ENCODE measurements at places on chromosomes 12 and 14. TPM values are rescaled to one million over a fixed set of nuclear protein-coding genes. Genes with fewer than 3 reads are reported as not detected.

The FZD10 gene
- not detected for total RNA-seq

The KRT72 gene
- total RNA-seq = 8.4 TPM

The ARPC3 gene
- 191 TPM for total RNA-seq

The DUSP6 gene
- total RNA-seq = 0.90 TPM

The EPS8 gene
- 2.6 TPM for total RNA-seq

The PIWIL1 gene
- not detected for total RNA-seq

The TEX22 gene
- total RNA-seq = 4.7 TPM

The LRRC10 gene
- total RNA-seq = not detected

The GSC gene
- total RNA-seq = not detected

The ACSS3 gene
- not detected for total RNA-seq

The NPAS3 gene
- total RNA-seq = not detected

DNA sequence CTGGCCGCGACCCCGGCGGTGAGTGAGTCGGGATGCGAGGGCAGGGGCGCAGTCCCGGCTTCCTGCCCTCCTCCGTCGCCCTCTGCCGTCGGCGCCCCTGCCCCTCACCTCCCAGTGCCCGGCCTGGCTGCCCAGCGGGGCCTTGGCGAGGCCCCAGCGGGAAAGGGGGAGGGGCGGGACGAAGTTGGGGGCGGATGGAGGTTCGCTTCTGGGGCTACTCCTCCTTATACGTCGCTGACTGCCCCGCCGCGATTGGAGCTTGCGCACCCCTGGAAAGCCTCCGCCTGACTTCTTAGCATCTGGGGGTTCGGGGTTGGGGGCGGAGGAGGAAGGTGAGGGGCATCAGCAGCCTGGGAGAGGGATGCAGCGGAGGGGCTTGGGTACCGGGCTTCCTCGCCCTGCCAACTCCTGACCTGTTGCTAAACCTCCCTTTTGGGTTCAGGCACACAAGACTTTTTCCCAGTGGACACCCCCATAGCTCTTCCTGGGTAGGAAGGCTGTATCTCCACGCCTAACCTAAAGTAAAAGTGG lies 406 bp downstream of the TMEM263 start:
- peak overlapping the region; percentile 74 for H3K4me3 ChIP-seq
- H3K36me3 ChIP-seq = no peaks in the 10 kb centered on the region
- H3K27ac ChIP-seq = peak overlapping the region; percentile 76
- peaks cover 17% of the 10 kb centered on the region for H3K4me1 ChIP-seq
- DNase-seq = no peak

DNA sequence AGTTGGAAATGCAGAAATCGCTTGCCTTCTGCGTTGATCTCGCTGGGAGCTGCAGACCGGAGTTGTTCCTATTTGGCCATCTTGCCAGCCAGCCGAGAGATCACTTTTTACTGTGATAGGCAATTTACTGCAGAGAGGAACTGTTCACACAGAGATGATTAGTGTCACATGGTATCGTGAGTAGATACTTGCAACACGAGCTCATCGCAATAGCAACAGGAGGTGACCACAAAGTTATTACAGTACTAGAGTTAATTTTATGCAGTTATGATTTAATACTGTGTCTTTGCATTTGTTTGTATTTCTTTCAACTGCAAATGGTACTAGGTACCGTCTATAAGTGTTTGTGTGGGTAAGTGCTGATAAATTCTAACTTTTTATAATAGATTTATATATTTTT lies 27.8 kb downstream of the NOPCHAP1 start:
- H3K27ac ChIP-seq = no peak overlapping the region
- H3K4me3 ChIP-seq = no peak overlapping the region
- H3K4me1 ChIP-seq = no peaks in the 10 kb centered on the region
- H3K36me3 ChIP-seq = no peaks in the 10 kb centered on the region
- no peaks in the 10 kb centered on the region for H3K27me3 ChIP-seq
- DNase-seq = no peak

- H3K27ac ChIP-seq = no peak overlapping the region
- no peaks in the 10 kb centered on the region for H3K27me3 ChIP-seq
- DNase-seq = no peak
- H3K4me3 ChIP-seq = no peak overlapping the region
These were observed 13.7 kb downstream of the KRT72 start for GRCh38 chr12:52587563-52587962.

DNA sequence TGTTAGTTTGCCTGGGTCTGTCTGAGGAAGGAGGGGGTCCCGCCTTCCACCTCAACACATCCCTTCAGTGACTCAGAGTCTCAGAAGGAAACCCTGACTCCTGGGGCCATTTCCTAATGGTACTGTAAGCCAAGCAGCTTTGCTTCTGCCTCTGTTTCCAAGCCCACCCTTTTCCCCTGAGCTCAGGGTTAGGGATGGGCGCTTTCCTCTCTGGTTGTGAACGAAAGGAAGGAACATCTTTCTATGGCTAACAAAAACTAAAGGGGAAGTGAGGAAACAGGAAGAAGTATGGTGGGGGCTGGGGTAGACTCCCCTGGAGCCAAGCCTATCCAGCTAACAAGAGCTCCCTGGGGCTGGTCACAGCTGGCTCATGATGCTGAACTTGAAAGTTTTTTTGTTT lies 11.6 kb upstream of the UNC119B start:
- H3K27ac ChIP-seq = no peak overlapping the region
- no peaks in the 10 kb centered on the region for H3K4me1 ChIP-seq

GRCh38 chr12:130474599-130475269 lies 137.0 kb downstream of the PIWIL1 start:
- no peaks in the 10 kb centered on the region for H3K36me3 ChIP-seq
- no peaks in the 10 kb centered on the region for H3K4me1 ChIP-seq
- H3K27me3 ChIP-seq = no peaks in the 10 kb centered on the region
- H3K27ac ChIP-seq = no peak overlapping the region
- DNase-seq = no peak

DNA sequence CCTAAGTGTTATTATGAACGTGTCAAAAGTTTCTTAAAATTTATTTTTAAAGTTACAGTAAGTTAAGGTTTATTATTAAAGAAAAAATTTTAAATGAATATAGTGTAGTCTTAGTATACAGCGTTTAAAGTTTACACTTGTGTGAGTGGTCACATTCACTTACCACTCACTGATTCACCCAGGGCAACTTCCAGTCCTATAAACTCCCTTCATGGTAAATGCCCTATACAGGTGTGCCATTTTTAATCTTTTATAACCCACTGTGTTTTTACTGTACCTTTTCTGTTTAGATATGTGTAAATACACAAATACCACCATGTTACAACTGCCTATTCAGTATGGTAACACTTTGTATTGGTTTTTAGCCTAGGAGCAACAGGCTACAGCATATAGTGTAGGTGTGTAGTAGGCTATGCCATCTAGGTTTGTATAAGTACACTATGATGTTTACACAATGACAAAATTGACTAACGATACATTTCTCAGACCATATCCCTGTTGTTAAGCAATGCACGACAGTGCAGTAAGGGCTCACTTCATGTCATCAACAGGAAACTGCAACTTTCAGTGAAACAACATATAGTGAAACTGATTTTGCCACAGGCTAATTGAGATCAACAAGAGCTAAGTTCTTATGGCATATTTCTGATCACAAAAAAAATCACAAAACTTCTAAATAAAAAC lies 112.0 kb upstream of the TMCC3 start:
- no peaks in the 10 kb centered on the region for H3K36me3 ChIP-seq
- no peak for DNase-seq
- H3K27ac ChIP-seq = no peak overlapping the region

GRCh38 chr14:54976316-54976715 lies 50.6 kb downstream of the WDHD1 start:
- H3K27me3 ChIP-seq = no peaks in the 10 kb centered on the region
- H3K27ac ChIP-seq = no peak overlapping the region
- DNase-seq = no peak

- DNase-seq = no peak
- peak overlapping the region; percentile 89 for H3K4me3 ChIP-seq
- H3K36me3 ChIP-seq = no peaks in the 10 kb centered on the region
- peak overlapping the region; percentile 84 for H3K27ac ChIP-seq
These were observed 66.2 kb upstream of the PTGR2 start for GRCh38 chr14:73785336-73785833.

DNA sequence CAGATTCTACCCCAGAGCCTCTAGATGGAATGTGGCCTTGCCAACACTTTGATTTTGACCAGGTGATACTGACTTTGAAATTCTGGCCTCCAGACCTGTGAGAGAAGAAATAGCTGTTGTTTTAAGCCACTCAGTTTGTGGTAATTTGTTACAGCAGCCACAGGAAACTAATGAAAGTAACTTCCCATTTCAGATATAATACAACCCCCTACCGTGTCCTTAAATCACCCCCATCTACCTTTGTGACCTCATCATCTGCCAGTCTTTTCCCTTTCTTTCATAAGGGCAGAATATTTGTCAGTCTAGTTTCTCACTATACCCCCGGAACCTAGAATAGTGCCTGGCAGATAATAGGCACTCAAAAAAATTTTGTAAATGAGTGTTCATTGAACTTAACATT lies 39.6 kb downstream of the PPP4R4 start:
- no peaks in the 10 kb centered on the region for H3K27me3 ChIP-seq
- no peak for DNase-seq
- no peak overlapping the region for H3K4me3 ChIP-seq
- no peaks in the 10 kb centered on the region for H3K4me1 ChIP-seq
- no peak overlapping the region for H3K27ac ChIP-seq
- H3K36me3 ChIP-seq = no peaks in the 10 kb centered on the region

DNA sequence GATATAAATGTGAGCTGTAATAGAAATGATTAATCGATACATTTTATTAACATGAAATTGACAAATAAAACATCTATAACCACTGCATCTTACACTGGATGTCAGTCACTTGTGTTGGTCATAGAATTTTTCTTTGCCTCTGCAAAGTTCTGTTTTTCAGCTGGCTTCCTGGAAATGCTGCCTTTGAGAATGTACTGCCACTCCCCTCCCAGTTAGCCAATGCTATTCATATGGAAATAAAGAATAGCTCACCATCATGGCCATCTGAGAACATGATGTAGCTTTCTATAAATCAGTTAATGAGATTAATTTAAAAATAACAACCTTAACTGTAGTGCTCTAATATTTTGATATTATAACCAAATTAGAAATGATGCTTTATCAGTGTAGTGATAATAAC lies 41.1 kb downstream of the SLCO1B1 start:
- no peak overlapping the region for H3K4me3 ChIP-seq
- H3K36me3 ChIP-seq = no peaks in the 10 kb centered on the region
- DNase-seq = no peak
- no peak overlapping the region for H3K27ac ChIP-seq

- H3K27me3 ChIP-seq = no peaks in the 10 kb centered on the region
- no peak for DNase-seq
- H3K36me3 ChIP-seq = no peaks in the 10 kb centered on the region
- H3K4me1 ChIP-seq = no peaks in the 10 kb centered on the region
- no peak overlapping the region for H3K4me3 ChIP-seq
These were observed 228.4 kb upstream of the NPAS3 start for GRCh38 chr14:32710231-32710671.

- H3K4me3 ChIP-seq = no peak overlapping the region
- H3K4me1 ChIP-seq = no peaks in the 10 kb centered on the region
- H3K27me3 ChIP-seq = no peaks in the 10 kb centered on the region
- no peak overlapping the region for H3K27ac ChIP-seq
These were observed 30.8 kb downstream of the PAWR start for GRCh38 chr12:79659961-79660431.

DNA sequence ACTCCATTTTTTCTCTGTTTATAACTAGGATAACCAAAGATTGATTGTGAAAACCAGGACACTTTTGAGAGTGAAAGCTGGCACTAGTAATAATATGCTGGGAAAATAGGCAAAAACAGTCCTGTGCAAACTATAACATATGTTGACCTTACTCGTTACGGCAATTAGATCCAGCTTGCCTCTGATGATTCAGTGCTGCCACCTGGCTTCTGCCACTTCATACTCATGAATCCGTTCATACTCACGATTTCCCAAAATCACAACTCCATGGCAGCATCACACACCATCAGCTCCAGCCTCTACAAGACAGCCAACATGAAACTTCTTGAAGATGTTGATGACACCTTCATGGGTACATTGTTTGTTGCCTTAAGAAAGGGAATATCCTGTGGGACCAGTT lies 49.1 kb upstream of the CAND1 start:
- H3K27ac ChIP-seq = no peak overlapping the region
- H3K36me3 ChIP-seq = no peaks in the 10 kb centered on the region
- H3K4me3 ChIP-seq = no peak overlapping the region
- no peaks in the 10 kb centered on the region for H3K27me3 ChIP-seq

GRCh38 chr12:43973385-43973784 lies 137.5 kb downstream of the TMEM117 start:
- H3K4me1 ChIP-seq = no peaks in the 10 kb centered on the region
- H3K27me3 ChIP-seq = no peaks in the 10 kb centered on the region
- DNase-seq = no peak
- H3K36me3 ChIP-seq = no peaks in the 10 kb centered on the region
- no peak overlapping the region for H3K27ac ChIP-seq

DNA sequence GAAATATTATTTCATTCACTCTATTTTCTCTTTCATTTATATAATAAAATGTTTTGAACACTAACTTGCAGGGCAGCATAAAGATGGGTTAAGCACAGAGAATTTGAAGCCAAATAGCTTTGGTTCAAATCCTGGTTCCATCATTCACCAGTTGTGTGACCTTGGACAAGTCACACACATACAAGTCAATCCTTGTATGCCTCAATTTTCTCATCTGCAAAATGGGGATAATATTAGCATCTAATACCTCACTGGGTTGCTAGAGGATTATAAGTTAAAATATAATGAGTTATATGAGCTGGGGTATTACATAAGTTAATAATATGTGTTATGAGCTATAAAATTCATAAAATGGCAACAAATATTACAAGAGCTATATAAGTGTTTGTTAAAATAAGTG lies 94.9 kb downstream of the SOX5 start:
- no peak for DNase-seq
- no peaks in the 10 kb centered on the region for H3K4me1 ChIP-seq
- H3K27ac ChIP-seq = no peak overlapping the region
- no peaks in the 10 kb centered on the region for H3K27me3 ChIP-seq

DNA sequence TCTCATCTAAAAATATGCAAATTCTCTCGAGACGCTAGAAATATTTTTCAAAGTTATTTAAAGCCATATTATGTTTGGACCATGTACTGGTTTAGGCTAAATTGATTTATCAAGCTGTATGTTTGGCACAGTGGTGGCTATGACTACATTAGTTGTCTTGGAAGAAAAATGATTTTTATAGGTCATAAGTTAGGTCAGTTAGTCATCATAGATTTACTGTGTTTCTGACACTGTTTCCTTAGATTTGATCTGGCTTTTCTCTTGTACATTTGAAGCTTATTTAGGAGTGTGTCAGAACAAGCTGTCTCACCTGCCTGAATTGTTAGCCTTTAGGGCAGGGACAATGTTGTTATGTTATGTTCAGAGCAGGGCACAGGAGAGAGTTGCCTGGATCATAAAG lies 161.1 kb upstream of the FBXO33 start:
- no peak overlapping the region for H3K4me3 ChIP-seq
- no peaks in the 10 kb centered on the region for H3K4me1 ChIP-seq
- H3K27ac ChIP-seq = no peak overlapping the region

DNA sequence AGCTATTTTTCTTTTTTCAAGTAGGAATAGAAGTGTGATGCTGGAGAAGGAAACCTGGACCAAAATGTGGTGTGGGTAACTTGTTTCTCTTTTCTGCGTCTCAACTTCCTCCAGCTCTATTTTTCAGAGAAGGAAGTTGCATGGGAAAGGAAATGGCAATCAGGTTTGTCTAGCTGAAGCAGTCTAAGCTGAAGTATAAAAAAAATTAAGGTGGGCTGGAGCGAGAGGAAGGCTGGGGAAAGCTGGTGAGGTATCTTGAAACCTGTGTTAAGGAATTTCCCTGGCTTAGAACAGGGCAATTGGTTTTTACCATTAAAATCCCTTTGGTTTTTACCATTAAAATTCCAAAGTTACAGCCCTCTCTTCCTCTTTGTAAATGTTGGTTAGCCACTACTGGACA lies 34.2 kb upstream of the NINJ2 start:
- no peak for DNase-seq
- H3K36me3 ChIP-seq = no peaks in the 10 kb centered on the region
- H3K27me3 ChIP-seq = no peaks in the 10 kb centered on the region
- no peak overlapping the region for H3K27ac ChIP-seq
- H3K4me3 ChIP-seq = no peak overlapping the region

Data from CD4-positive, alpha-beta memory T cell (primary cell).